ENCODE measurements at places on chromosomes 2 and 18.

DNA sequence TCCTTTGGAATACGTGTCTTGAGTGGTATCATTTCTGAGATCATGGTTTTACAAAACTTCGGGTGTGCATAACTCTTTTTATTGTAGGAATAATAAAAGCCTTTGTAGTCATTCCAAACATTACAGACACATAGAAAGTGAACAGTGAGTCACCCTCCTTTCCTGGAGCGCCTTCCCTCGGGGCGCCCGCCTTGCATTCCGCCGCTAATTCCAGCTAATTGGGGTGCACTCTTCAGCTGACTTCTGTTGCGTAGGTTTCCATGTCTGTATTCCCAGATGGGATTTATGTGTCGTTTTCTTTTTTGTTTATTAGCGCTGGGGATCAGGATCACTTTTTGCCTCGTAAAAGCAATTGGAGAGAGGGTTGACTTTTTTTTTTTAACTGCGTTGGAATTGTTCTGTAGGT, 18.7 kb downstream of the SH3BP4 start:
- DNase-seq: no peak

- no peak for DNase-seq
Observed at GRCh38 chr2:132750606-132751005, 80.6 kb upstream of the LYPD1 start.

DNA sequence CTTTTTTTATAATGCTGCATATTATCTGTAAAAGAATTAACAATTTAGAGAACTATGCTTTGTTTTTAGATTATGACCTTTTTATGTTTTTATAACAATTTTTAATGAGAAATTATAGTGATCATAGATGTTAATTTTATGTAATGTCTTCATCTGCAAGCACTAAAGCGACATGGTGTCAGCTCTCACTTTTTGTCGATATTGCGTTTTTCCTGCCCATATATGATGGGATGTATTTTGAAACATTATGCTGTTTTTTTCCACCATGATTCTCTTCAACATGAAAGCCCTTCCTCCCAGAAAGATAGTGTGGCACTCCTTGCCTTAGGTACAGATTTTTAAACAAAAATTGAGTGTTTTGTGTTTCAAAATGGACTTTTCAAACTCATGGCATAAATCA, 104.3 kb downstream of the KCNH7 start:
- no peak for DNase-seq

- no peak for DNase-seq
Observed at GRCh38 chr2:215554689-215555498, 119.0 kb upstream of the FN1 start.

DNA sequence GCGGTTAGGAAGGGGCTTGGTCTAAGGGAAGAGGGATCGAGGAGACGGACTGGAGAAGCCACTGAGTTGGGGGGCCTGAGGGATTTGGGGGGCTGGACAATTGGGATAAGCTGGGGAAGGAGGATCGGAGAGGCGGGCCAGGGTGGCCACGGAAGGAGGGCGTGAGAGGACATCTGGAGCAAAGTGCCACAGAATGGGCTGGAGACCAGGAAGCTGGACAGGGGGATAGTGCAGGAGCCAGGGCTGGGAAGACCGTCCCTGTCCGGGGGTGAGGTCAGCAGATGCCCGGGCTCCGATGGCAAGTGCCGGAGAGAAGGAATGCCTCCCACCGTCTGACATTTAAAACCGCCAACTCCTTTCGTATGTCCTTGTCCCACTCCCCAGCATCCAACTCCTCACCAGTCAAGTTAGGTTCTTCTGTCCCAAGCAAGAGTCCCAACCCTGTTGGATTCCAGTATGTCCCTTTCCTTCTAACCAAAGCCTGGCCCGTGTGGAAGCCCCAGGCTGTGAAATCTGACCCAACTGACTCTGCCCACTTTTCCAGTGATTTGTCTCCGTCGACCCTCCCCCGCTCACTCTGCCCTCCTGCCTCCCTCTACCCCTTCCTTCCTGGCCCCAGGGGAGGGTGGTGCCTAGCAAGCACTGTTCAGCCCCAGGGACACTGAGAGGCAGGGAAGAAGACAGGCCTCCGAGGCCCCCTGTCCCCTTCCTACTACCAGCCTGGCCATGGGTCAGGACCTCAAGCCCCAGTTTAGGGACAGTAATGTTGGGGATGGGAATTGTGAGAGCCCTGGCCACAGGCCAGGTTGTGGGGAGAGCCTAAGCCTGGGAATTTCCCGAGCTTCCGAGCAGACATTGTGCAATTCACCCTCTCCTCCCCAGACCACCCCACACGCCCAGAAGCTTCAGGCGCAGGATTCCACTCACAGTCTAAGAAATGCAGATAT, 31.5 kb upstream of the TMBIM1 start:
- peak; percentile 43 for DNase-seq

GRCh38 chr2:209322905-209323512, 100.8 kb upstream of the MAP2 start:
- no peak for DNase-seq

DNA sequence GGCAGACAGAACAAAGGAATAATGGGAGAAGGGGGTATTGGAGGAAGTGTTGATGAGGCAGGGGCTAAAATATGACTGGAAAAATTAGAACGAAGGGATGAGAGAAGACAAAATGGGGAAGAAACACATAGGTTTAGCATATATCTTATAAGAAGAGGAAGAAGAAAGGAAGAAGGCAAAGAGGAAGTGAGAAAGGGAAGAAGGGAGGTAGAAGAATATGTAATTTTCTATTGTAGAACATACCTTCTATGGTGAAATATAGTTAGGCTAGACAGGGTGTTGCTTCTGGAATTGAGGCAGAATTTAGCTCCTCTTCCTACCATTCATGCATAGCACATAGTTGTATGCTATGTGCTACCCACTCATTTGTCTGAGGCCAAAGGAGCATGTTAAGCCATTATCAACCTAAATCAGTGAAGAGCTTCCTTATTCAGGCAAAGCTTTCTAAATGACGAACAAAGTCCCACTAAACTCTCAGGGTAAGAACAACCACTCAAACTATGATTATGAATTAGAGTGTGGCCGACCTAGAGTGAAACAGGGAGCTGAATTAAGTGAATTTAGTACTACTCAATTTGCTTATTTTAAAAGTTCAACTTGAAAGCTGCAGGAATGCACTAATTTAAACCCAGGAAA, 180.9 kb upstream of the GALNT5 start:
- DNase-seq: no peak

DNA sequence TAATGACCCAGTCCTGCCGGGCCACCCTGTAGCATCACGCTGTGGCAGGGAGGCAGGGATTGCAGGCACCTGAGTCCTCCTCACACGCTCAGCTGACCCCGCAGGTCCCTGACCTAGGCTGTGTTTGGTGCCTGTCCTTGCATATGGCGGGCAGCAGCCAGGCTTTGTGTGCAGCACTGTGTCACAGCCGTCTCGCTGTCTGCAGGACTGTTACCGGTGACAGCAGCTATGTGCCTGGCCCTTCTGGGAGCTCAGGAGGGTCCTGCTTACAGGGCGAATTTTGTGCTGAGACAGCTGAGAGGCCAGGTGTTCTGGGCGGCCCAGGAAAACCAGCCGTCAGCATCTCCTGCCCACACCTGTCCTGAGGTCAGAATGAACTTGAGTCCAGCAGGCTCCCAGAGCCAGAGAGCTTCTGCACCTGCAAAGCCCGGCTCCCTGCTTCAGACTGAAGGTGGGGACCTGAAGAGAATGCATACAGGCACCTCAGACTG, 10.4 kb upstream of the ARID5A start:
- no peak for DNase-seq

Data from DMS 273 treated with DMSO at 0.1 percent for 48 hours (cell line).